Endodermal cell (in vitro differentiated cells): ENCODE measurements at places on chromosomes 5 and 9.

GRCh38 chr5:76332102-76332501 lies 71.0 kb upstream of the IQGAP2 start:
- DNase-seq: peak; percentile 74

- peak; percentile 33 for DNase-seq
Observed at GRCh38 chr9:114112778-114113584, 13.9 kb upstream of the KIF12 start.

- no peak for DNase-seq
Observed at GRCh38 chr9:117720555-117720954, 16.4 kb downstream of the TLR4 start.

GRCh38 chr9:108468364-108468763 lies 387.4 kb downstream of the ACTL7B start:
- DNase-seq: peak; percentile 87

DNA sequence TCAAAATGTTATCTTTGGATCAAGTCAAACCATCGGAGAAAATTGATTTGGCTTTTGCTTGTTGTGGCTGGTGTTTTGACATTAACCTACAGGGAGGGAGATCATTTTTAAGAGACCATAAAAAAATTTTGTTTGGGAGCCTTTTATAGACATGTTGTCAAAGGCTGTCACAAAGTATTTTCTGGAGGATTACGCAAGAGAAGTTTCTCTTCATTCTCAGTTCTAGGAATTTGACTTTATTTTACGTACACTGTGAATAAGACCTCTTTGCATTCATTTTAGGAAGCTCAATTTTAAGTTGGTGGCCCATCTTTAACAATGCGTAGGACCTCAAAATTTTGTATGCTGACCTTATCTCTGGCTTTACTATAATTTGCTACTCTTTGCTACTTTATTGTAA lies 50.2 kb upstream of the SLC44A1 start:
- DNase-seq: no peak

- DNase-seq: no peak
Observed at GRCh38 chr5:16625096-16625495, 8.3 kb upstream of the RETREG1 start.

GRCh38 chr9:121551985-121552753 lies 52.5 kb upstream of the GGTA1 start:
- DNase-seq: no peak

GRCh38 chr9:113186137-113186755 lies 34.8 kb downstream of the FKBP15 start:
- DNase-seq: no peak

DNA sequence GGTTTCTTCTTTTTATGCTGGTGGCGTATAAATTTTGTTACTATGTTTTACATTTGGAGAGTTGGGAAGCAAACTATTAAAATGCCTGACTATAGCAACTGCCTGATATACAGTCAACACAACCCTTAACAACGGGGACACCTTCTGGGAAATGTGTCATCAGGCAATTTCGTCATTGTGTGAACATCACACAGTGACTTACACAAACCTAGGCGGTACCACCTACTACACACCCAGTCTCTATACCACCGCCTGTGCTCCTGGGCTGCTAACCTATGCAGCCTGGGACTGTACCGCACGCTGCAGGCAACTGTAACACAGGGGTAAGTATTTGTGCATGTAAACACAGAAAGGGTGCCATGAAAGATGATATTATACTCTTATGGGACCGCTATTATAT lies 1.3 kb upstream of the CDHR2 start:
- DNase-seq: no peak

DNA sequence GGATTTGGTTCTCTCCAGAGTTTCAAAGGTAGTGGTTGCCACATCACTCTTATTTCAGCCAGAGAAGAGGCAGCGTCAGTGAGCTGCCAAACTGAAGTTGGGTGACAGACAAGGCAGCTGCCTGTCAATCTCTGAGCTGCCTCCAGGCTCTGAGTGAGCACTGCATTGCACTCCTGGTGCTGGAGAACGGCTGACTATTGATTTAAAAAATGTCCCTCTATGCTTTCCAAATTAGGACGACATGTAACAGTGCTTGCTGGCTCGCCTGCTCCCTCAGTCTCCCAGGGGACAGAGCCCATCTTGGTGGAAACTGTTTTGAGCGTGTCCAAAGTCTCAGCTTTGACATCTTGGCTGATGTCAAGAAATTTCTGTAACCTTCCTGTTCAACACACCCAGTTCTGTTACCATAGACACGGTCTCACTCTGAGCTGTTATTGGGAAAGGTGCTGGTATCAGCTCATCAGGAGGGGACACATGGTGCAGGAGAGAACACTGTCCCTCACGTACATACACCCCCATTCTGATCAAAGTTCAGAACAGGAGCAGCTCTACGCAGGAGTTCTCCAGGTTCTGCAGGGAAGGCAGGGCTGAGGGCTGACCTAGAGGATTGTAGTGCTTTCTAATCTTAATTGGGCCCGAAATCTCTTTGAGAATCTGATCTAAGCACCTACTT lies 15.7 kb downstream of the PCDH12 start:
- DNase-seq: no peak

DNA sequence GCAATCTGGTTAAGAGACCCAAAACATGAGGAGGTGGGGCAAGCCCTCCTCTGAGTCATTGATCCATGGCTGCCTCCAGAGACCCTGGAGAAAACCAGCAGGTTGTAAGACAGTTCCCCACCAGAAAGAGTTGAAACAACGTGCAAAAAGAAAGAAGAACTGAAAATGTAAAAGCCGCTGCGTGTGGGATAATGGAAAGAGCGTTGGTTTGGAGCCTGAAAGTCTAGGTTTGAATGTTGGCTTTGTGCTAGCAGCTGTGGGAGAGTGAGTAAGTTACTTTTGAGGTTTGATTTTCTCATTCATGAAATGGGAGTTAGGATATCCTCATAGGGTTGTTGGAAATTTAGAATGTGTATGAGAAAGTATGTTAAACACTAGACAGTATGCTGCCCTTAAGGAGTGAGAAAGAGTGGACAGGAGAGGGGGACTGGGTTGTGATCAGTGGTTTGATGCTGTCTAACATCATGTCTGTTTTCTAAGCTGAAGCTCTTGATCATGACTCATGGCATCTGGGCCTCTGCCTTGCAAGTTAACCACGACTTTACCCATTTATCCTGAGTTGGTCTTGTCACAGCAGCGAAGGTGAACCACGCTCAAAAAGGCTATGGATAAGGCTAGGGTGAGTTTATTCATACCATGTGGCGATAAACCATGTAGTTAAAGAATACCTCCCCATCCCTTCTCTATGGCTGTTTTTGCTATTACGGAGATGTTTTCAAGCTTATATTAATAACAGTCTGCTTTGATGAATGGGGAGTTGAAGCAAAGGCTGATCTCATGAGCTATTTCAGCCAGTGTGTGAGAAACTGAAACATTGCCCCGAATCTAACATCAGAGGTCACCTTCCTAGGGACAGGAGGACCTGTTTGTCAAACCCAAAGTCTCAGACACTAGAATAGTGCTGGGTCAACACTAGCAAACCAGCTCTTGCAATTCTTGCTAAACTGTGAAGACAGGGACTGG lies 41.3 kb downstream of the ZNF366 start:
- DNase-seq: no peak

- DNase-seq: no peak
Observed at GRCh38 chr5:16628376-16628775, 11.6 kb upstream of the RETREG1 start.

DNA sequence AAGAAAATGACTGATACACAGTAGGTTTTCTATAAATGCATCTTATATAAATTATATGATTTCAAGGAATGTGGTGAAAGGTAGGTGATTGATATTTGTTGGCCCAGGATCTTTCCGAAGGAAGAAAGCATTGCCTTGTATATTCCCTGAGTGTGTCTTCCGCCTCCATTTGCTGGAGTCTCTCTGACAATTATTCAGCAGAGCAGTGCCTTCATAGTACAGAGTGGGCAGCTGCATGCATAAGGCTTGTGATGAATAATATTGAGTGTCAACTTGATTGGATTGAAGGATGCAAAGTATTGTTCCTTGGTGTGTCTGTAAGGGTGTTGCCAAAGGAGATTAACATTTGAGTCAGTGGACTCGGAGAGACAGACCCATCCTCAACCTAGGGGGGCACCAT lies 58.5 kb downstream of the CETN3 start:
- DNase-seq: no peak

GRCh38 chr9:134561427-134562145 lies 80.0 kb upstream of the COL5A1 start:
- peak; percentile 9 for DNase-seq

GRCh38 chr9:133731876-133732638 lies 6.1 kb downstream of the SARDH start:
- peak; percentile 89 for DNase-seq

GRCh38 chr5:33641744-33642505 lies 201.2 kb downstream of the TARS1 start:
- DNase-seq: no peak

GRCh38 chr5:157328277-157328912 lies 62.5 kb downstream of the CYFIP2 start:
- peak; percentile 79 for DNase-seq

DNA sequence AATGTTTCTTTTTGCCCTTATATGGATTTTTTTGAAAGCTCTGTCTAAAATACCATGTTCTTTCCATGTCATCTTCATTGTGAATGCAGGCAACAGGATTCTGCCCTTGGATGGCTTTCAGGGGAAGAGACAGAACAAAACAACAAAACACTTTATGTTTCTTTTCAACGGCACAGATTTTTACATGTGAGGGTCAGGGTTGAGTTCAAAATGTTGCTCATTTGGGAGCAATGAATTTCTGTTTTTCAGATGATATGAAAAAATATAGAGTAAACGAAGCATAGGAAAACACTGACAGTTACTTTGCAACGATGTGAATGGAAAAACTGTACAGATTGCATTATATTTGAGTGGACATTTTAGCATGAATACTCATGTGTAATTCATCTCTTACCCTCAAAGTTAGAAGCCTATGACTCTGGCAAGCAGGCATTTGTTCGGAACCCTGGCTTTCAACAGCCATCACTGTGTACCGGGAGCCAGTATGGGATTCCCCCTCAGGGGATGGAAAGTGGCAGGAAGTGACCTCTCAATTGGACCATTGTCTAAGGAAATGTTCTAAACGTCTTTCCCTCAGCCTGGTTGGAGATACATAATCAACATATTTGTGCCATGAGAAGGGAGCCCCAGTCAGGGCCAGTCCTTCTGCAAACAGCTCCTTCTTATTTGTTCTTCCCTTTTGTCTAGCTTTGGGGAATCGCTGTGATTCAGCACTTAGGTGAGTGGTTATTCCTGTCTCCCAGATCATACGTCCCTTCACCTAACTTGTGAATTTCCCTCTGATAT lies 153.9 kb upstream of the MEF2C start:
- no peak for DNase-seq

DNA sequence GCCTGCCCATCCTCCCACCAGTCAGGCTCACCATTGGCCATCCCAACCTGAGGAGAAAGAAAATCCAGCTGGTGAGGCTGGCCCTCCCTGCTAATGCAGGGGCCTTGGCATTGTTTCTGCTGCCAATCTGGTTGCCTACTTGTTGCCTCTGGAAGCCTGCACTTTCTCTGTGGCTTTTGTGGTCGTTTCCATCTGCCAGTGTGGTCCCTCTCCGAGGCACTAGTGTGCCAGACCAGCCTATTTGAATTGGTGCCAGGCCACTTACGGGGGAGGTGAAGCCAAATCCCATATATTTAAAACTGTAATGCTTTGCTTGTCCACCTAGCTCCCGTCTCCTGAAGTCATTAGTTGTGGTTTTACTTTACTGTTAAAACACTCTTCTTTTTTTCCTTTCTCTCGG lies 213.4 kb upstream of the ADAMTSL1 start:
- DNase-seq: no peak

DNA sequence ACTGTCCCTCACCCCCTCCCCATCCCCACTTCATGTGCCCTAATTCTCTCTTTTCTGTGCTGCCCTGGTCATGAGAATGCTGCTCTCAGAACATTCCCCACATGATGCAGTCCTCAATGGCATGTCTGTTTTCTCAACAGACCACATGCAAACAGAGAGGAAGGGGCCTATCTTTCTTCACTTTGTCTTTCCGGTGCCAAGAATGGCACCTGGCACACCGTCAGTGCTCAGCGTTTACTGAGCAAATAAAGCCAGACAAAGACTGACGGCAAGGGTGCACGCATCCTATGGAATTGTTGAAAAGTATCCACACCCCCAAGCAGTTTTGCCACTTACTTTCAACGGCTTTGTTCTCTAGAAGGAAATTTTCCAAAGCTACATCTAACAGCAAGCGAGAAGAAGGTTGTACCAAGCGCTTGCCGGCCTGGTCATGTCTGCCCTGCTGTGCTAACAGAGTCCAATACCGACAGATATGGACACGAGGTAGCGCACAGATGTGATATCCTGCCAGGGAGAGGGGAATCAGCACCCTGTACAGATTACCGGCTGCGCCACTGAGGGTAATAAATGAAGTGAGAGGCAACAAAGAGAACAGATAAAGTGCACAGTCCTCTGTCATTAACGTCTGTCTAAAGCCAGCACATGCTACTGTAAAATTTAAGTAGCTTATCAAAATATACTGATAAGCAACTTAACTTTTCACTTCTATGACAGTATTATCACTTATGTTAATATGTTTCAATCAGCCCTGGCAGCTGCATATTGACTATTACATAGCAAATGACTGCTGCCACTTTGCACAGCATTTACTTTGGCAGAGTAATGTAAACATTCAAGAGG lies 251.7 kb downstream of the DENND1A start:
- DNase-seq: no peak
